ENCODE measurements at places on chromosomes 13 and 19. TPM values are rescaled to one million over a fixed set of nuclear protein-coding genes. Genes with fewer than 3 reads are reported as not detected.

DOCK9 gene
- 170 TPM for total RNA-seq

- H3K27me3 ChIP-seq: no peaks in the 10 kb centered on the region
- peak overlapping the region; percentile 83 for H3K27ac ChIP-seq
- H3K4me3 ChIP-seq: peak overlapping the region; percentile 51
These were observed 587 bp downstream of the S1PR4 start for GRCh38 chr19:3178973-3179738.

DNA sequence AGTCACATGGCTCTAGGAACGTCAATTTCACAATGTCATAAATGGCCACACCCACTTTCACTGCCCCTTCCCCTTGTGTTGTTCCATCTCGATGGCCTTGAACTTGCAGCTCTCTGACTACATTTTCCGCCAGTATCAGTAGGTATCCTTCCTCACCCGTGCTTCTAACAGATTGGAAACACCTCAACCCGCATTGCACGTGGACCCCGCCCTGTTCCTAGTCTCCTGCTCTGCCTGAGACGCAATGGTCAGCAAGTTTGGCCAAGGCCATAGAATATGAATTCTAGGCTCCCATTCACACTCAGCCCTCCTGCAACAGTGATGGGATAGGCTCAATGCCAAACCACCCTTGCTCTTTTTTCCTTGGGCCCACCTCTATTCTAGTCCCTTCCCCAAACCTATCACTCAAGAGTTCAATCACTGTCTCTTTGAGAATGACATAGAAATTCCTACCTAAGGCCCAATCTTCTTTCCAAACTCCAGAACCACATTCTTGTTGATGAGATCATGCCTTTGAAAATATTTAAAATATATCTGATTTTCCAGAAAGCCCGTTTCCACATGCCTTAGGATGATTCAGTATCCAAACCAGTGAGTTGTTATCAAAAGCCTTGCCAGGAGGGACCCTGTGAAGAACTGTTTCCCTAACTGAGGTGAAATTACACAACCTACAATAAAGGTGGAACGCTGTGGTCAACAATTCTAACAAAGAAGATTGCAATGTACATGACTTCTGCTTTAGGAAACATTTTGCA, 334.6 kb downstream of the MYO16 start:
- H3K27me3 ChIP-seq: no peaks in the 10 kb centered on the region
- H3K4me3 ChIP-seq: no peak overlapping the region
- H3K4me1 ChIP-seq: no peaks in the 10 kb centered on the region
- DNase-seq: no peak

GRCh38 chr13:41061914-41062837, 867 bp downstream of the WBP4 start:
- peak overlapping the region; percentile 97 for H3K27ac ChIP-seq
- DNase-seq: no peak
- H3K4me1 ChIP-seq: peaks cover 32% of the 10 kb centered on the region
- no peaks in the 10 kb centered on the region for H3K27me3 ChIP-seq
- H3K4me3 ChIP-seq: peak overlapping the region; percentile 81

GRCh38 chr13:114049026-114049425, 75.2 kb upstream of the C13orf46 start:
- DNase-seq: no peak
- H3K27ac ChIP-seq: no peak overlapping the region
- no peak overlapping the region for H3K4me3 ChIP-seq
- no peaks in the 10 kb centered on the region for H3K36me3 ChIP-seq
- H3K4me1 ChIP-seq: peaks cover 6% of the 10 kb centered on the region

- no peak for DNase-seq
- H3K36me3 ChIP-seq: no peaks in the 10 kb centered on the region
- no peaks in the 10 kb centered on the region for H3K27me3 ChIP-seq
- H3K27ac ChIP-seq: no peak overlapping the region
- no peaks in the 10 kb centered on the region for H3K4me1 ChIP-seq
These were observed 506.6 kb downstream of the PCDH9 start for GRCh38 chr13:66723576-66723975.

- no peaks in the 10 kb centered on the region for H3K4me1 ChIP-seq
- no peak for DNase-seq
- no peaks in the 10 kb centered on the region for H3K36me3 ChIP-seq
These were observed 3.0 kb downstream of the CD209 start for GRCh38 chr19:7744199-7744786.

GRCh38 chr19:38015216-38015615, 108.2 kb downstream of the SIPA1L3 start:
- no peak overlapping the region for H3K27ac ChIP-seq
- no peak overlapping the region for H3K4me3 ChIP-seq
- no peak for DNase-seq
- no peaks in the 10 kb centered on the region for H3K36me3 ChIP-seq

DNA sequence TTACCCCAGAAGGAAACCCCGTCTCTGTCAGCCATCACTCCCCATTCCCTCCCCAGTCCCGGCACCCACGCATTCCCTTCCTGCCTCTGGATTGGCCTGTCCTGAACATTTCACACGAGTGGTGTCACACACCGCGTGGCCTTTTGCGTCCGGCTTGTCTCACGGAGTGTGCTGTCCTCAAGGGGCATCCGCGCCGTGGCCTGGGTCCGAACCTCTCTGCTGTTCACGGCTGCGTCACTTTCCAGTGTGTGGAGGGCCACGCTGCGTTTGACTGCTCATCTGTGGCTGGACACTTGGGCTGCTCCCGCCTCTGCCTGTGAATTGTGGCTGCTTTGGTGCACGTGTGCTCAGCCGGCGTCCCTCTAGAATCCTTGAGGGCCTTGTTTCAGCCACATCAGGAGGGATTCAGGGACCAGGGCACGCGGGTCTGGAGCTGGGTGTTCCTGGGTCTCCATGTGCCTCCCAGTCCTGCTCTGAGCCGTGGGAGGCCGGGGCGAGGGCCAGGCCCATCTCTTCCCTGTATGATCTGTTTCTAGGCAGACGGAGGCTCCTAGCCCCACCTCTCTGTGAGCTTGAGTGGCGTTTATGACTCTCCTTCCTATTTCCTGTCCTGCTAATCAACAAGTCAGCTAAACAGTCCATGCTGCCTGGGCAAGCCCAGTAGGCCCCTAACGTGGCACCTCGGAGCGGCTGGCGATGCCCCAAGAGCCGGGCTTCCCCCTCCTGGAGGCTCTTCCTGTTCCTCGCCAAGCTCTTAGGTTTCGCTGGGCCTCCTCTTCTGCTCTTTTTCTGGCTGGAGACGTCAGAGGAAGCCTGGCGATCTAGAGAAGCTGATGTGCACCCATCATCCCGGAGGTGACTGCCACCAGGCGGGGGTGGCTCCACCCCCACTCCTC, 8.1 kb downstream of the STK11 start:
- H3K36me3 ChIP-seq: peaks cover 8% of the 10 kb centered on the region
- peak; percentile 85 for DNase-seq
- peaks cover 71% of the 10 kb centered on the region for H3K4me1 ChIP-seq
- H3K27me3 ChIP-seq: no peaks in the 10 kb centered on the region
- no peak overlapping the region for H3K4me3 ChIP-seq

GRCh38 chr19:8146877-8147581, 2.4 kb downstream of the FBN3 start:
- no peak overlapping the region for H3K4me3 ChIP-seq
- peaks cover 39% of the 10 kb centered on the region for H3K27me3 ChIP-seq
- H3K27ac ChIP-seq: no peak overlapping the region
- no peaks in the 10 kb centered on the region for H3K36me3 ChIP-seq

DNA sequence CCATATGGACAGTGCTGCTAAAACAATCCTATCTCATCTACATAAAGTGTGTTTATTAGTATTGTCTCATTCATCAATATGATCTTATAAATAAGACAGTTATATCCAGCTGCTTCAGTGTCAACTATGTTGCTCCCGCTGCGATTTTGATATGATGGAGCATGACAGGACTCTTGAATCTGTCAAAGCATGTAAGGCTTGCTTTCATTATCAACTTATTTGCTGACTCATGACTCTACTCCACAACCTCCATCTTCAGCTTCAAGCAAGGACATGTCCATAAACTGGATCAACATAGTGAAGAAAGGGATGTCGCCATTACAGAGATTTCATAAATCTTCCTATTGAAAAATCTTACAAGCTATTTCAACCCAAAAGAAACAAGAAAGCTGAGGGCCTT, 2812.6 kb downstream of the PCDH9 start:
- no peaks in the 10 kb centered on the region for H3K36me3 ChIP-seq
- DNase-seq: no peak
- H3K27ac ChIP-seq: no peak overlapping the region
- no peaks in the 10 kb centered on the region for H3K4me1 ChIP-seq
- H3K4me3 ChIP-seq: no peak overlapping the region
- no peaks in the 10 kb centered on the region for H3K27me3 ChIP-seq

- no peaks in the 10 kb centered on the region for H3K36me3 ChIP-seq
- peaks cover 41% of the 10 kb centered on the region for H3K27me3 ChIP-seq
- H3K4me3 ChIP-seq: no peak overlapping the region
- H3K4me1 ChIP-seq: no peaks in the 10 kb centered on the region
These were observed 21.6 kb upstream of the POU2F2 start for GRCh38 chr19:42153672-42154433.

- DNase-seq: no peak
- H3K27me3 ChIP-seq: no peaks in the 10 kb centered on the region
- peaks cover 9% of the 10 kb centered on the region for H3K4me1 ChIP-seq
- no peak overlapping the region for H3K27ac ChIP-seq
These were observed 80.5 kb upstream of the MCF2L start for GRCh38 chr13:112888238-112889111.

GRCh38 chr13:77715233-77715891, 17.9 kb downstream of the SLAIN1 start:
- H3K36me3 ChIP-seq: no peaks in the 10 kb centered on the region
- no peaks in the 10 kb centered on the region for H3K4me1 ChIP-seq
- H3K27ac ChIP-seq: no peak overlapping the region
- H3K27me3 ChIP-seq: no peaks in the 10 kb centered on the region
- no peak for DNase-seq

ANKLE1 gene
- total RNA-seq: 0.64 TPM

DNA sequence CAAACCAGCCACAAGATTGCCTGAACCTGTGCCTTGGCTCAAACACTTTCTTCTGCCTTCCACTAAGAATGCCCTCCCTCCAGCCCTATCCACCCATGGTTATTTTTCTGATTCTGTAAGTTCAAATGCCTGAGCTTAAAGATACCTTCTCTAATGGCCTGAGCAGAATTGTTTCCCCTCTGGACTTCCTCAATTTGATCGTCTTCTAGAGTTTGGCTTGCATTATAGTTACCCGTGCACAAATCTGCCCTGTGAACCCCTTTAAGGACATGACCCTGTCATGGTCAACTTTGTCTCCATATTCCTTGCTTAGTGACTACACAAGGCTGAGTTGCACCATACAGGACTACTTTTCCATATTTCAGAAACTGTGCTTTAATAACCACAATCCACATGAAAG, 481.0 kb downstream of the FOXO1 start:
- H3K4me3 ChIP-seq: no peak overlapping the region
- DNase-seq: no peak
- H3K27me3 ChIP-seq: no peaks in the 10 kb centered on the region
- H3K4me1 ChIP-seq: peaks cover 7% of the 10 kb centered on the region
- no peak overlapping the region for H3K27ac ChIP-seq
- no peaks in the 10 kb centered on the region for H3K36me3 ChIP-seq

ZNF99 gene
- 0.09 TPM for total RNA-seq

CD79A gene
- 1.4 TPM for total RNA-seq

DNA sequence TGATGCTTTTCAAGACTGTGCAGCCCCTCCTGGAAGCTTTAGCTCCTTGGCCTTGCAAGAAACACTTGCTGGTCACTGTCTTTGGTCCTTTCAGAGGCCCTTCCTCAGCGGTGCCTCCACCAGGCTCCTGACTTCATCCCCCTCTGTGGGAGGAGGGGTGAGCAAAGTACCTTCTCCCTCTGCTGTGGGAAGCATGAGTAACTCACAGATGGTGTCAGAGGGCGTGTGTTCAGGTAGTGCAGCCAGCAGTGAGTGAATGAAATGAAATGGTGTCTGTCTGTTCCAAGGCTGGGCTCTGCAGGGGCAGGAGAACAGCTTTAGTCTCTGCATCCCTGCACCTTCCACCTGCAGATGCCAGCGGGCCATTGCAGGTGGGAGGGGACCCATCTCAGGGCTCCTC, 102.9 kb downstream of the SHISA2 start:
- H3K27me3 ChIP-seq: no peaks in the 10 kb centered on the region
- no peaks in the 10 kb centered on the region for H3K36me3 ChIP-seq
- no peak overlapping the region for H3K4me3 ChIP-seq
- H3K27ac ChIP-seq: no peak overlapping the region

NAT14 gene
- total RNA-seq: 14.7 TPM

GRCh38 chr19:40223135-40223822, 3.2 kb downstream of the CCNP start:
- DNase-seq: no peak
- no peak overlapping the region for H3K4me3 ChIP-seq
- H3K36me3 ChIP-seq: no peaks in the 10 kb centered on the region
- peaks cover 16% of the 10 kb centered on the region for H3K4me1 ChIP-seq
- H3K27ac ChIP-seq: no peak overlapping the region
- H3K27me3 ChIP-seq: peaks cover 41% of the 10 kb centered on the region

GRCh38 chr13:97429681-97430081, 4.3 kb upstream of the RAP2A start:
- no peak overlapping the region for H3K27ac ChIP-seq
- H3K27me3 ChIP-seq: no peaks in the 10 kb centered on the region
- DNase-seq: no peak
- no peaks in the 10 kb centered on the region for H3K36me3 ChIP-seq

DNA sequence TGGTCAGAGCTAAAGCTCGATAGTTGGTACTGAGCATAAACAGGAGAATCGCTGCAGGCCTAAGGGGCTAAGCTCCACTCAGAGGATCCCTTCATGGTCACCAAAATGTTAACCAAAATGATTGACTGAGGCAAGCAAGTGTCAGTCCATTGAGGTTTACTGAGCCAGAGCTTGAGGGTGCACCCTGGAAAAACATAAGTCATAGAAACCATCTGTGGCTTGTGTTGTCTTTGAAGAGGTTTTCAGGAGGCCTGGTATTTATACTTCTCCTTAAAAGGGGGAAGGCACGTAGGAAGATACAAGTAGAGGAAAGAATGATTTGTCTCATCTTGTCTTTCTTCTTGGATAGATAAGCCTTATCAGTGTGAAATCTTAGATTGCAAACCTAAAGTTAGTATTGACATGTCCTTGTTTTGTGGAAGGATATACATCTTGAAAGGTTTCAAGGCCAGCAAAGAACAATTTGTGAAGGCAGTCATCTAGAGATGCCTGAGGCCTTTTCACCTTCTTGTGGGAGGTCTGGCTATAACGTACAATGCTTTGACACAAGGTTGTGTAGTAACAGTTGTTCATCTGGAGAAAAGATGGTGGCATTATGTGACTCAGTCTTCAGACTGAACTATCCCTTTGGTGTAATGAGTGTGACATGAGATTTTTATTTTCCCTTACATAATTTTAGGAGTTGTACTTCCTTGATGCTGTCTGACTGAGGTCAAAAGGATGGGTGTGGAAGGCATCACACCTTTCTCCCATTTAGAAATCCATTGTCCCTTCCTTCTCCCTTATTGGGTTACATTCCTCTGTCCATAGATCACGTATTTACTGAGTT, 14.7 kb upstream of the CEACAM6 start:
- no peak for DNase-seq
- no peak overlapping the region for H3K27ac ChIP-seq
- H3K27me3 ChIP-seq: no peaks in the 10 kb centered on the region
- no peaks in the 10 kb centered on the region for H3K4me1 ChIP-seq
- H3K4me3 ChIP-seq: no peak overlapping the region

SYNGR4 gene
- total RNA-seq: not detected

IGLON5 gene
- not detected for total RNA-seq

Data from upper lobe of right lung (tissue), 1 donor.